Fibroblast of villous mesenchyme (primary cell): ENCODE measurements at places on chromosomes 6 and 20.

GRCh38 chr6:117676577-117677218, 1.4 kb downstream of the NUS1 start:
- DNase-seq: peak; percentile 27

DNA sequence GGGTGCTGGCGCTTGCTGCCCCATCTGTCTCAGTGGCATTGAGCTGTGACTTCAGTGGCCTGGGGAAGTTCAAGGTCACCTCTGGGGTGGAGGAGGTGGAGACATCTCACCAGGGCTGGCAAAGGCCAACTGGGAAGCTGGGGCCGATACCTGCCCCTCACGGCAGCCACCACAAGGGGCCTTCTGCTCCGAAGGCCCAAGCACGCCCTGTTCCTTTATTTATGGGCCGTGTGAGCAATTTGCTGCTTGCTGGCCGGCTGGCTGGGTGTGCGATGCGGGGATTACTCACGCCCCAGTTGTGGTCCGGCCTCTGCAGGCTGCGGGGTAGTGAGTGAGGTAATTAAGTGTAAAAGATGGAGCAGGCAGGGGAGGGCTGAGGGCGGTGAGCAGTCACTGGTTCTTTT, 13.2 kb upstream of the SCRT2 start:
- no peak for DNase-seq

DNA sequence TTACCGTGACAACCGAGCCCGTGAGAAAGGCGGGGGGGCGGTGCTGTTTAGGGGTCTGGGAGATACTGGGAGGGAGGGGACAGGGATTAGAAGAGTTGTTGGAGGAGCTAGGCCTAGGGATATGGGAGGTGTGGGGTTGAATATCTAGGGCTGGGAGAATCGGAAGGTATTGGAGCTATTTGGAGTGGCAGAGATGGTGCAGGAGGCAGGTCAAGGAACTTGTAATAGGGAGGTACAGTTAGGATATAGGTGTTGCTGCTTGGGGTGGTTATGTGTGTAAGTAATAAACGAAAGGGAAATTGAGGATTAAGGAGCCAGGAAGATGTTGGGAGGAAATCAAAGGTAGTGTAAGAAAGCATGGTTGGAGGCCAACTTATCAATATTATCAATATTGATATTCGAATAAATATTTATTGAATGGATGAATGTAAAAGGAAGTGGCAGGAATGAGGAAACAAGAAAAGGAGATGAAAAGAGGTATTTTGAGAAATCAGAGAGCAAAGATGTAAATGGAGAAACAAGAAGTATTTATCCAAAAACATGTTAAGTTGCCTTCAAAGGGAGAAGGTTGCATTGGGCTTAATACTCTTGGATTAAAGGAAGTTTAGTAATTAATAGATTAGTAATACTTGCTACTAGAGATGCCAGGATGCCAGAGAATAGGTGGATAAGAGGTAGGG, 602 bp downstream of the PPP1R11 start:
- DNase-seq: no peak

GRCh38 chr20:43727980-43728590, 1.3 kb upstream of the GTSF1L start:
- DNase-seq: peak; percentile 69

DNA sequence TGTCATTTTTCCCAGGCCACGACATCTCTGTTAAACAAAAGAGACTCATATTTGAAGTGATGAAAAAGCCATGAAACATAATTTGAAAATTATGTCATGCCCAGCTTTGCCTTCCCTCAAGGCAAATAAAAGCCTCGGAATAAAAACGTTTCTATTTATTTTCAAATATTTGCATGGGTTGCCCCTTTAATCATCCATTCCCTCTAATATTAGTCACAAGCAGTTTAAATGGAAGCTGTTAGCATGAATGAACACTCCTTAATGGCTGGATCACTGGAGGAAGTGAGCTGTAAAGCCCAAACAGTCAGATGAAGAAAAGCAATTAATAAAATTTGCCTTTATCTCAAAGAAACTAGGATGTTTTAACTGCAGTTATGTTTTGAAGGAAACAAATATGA, 69.3 kb upstream of the STMND1 start:
- DNase-seq: peak; percentile 14

DNA sequence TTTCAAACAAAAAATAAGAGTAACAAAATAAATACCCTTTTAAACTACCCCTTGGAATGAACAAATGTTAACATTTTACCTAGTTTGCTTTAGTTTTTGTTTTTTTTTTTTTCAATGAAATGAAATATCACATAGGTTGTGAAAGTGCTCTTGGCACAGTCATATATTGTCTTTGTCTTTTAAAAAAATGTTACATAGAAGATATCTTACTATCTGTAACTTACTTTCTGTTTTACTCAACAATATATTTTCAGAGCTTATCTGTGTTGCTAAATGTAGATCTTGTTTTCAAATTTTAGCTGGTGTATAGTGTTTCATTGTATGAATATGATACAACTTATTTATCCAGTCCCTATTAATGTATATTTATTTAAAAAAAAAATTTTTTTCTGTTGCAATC, 8.6 kb downstream of the CEP57L1 start:
- DNase-seq: no peak

- peak; percentile 90 for DNase-seq
Measured at GRCh38 chr6:36642913-36643817, 35.3 kb upstream of the CDKN1A start.

- DNase-seq: no peak
Measured at GRCh38 chr6:124927806-124928205, 34.4 kb upstream of the RNF217 start.

DNA sequence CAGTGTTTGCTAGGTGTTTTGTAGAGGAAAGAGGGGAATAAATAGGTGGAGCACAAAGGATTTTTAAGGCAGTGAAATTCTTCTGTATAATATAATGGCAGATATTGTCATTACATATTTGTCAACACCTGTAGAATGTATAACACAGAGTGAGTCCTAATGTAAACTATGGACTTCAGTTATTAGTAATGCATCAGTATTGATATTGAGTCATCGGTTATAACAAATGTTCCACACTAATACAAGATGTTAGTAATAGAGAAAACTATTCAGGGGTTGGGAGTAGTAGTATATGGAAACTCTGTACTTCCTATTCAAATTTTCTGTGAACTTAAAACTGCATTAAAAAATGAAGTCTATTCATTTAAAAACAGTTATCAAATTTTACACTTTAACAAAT, 299.2 kb downstream of the UBE3D start:
- DNase-seq: no peak

DNA sequence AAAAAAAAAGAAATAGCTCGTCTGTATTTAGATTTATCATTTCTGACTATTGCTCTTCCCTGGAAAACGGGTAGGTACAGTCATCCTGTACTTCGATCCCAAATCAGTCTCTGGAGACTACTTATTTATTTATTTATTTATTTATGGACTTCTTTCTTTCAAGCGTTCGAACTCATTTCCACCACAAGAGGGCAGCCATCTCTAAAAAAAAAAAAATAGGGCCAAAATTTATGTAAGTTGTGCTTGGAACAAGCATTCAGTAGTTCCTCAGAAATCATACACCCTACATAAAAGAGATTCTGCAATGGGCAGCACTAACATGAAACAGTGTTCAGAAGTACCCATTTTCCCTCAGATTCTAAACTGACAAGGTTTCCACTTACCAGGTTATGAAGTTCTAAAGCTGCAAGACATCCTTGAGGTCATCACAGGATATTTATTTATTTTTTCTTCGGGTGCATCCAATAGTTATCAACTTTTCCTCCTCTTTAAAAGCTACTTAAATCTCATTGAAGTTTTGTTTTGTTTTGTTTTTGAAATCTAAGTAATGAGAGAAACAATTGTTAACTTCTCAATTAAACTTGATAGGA, 1.9 kb upstream of the BMP2 start:
- peak; percentile 81 for DNase-seq

DNA sequence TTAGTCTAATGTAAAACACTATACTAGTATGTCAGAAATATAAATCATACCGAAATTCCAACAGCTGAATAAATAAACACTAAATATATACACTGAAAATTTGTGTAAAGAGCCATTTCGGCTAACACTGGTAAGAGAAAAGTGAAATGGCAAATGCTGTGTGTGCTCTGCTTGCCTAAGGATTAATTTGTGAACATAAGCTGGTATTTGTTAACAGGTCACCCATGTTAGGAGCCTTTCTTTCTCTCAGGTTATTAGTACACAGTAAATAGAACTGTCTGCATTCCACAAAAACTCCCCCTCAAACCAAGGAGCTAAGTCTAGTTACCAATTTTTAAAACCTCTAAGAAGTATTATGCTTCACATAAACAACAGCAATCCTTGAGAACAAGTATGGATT, 27.0 kb downstream of the ELOVL5 start:
- peak; percentile 30 for DNase-seq

DNA sequence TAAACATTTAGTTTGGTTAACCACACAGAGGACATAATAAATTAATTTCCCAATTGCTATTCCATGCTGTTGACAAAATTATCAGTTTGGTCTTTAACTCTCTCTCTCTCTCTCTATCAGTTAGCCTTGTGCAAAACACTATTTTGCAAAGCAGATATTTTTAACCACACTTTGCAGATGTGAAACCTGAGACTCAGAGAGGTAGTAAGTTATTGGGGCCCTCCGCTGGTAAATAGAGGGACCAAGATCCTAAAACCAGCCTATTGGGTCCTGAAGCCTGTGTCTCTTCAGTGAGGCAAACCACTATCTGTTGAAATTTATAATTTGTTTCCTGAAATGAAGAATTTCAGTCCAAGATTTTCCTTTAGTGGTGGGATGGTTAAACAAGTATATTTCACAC, 231.0 kb downstream of the SOD2 start:
- DNase-seq: no peak

DNA sequence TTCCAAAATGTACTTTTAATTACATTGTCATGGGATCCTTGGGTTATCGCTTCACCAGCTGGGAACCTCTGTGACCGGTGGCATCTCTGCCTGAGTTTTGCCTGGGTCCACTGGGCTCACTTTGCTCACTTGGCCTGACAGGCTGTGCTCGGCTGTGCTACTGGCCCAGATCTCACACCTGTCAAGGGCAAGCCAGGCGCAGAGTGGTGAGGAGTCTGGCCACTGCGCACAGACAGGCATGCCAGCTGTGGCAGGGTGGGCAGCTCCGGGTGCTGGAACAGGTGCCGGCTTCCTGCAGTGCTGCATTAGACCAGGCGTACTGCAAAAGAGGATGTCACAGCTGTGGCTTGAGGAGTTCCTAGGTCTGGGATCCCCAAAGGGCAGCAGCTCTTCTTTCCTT, 489.8 kb downstream of the TENT5A start:
- no peak for DNase-seq

DNA sequence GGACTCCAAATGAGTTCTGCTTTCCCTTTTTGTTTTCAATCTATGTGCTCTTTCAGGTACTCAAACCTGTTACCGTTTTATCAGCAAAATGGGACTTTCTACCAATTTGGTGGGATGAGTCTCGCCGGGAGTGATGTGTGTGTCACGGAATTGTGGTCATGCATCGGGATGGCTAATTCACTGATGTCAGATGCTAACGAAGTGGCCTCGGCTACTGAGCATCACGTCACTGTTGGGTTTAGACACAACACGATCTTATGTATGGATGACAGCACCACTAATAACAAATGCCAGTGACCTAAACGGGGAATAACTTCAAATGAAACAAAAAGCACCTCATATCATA, 1.6 kb upstream of the PCK1 start:
- DNase-seq: no peak

- DNase-seq: no peak
Measured at GRCh38 chr6:114051031-114051430, 80.1 kb upstream of the HDAC2 start.

DNA sequence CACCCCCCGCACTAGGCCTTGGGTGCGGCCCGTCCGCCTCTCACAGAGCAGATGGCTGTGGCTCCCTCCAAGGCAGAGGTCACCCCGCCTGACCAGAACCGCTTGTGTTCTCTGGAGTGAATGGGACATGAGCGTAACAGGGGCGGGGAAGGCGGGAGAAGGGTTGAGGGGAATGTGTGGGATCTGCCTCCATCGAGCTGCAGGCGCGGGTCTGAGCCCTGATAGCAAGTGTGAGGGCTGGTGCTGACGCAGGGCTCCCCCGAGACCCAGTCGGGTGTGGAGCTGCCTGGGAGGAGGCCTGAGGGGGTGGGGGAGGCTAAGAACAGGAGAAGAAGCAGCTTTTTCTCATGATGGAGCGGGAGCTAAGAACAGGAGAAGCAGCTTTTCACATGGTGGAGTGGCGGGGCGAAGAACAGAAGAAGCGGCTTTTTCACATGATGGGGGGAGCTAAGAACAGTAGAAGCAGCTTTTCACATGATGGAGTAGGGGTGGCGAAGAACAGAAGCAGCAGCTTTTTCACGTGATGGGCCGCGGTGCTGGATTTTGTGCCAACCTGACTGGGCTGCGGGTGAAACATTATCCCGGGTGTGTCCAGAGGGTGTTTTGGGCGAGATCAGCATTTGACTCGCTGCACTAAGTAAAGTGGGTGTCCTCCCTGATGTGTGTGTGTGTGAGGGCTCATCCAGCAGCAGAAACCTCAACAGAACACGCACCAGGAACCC, 169.3 kb downstream of the TTLL2 start:
- DNase-seq: no peak

- DNase-seq: peak; percentile 25
Measured at GRCh38 chr6:98832284-98833056, 1.9 kb upstream of the POU3F2 start.

- no peak for DNase-seq
Measured at GRCh38 chr20:24950128-24950835, 1.2 kb downstream of the CST7 start.

DNA sequence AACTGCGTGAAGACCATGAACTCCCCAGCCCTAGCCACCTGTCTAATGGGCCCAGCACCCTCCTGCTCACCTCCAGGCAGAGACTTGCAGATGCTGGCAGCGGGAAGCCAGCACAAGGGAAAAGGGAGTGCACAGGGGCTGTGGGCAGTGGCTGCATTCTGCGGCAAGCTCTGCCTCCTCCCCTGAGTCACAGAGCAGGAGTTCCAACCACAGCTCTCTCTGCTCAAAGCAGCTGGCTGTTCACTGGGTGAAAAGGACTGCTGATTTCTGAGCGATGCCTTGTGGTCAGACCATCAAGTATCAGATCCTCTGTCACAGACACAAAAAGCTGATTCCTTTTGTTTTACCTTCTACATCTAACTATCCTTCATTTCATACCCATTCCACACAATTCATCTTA, 10.5 kb downstream of the NKX2-2 start:
- no peak for DNase-seq

- peak; percentile 30 for DNase-seq
Measured at GRCh38 chr6:20789162-20789561, 254.9 kb downstream of the CDKAL1 start.

- DNase-seq: no peak
Measured at GRCh38 chr20:36279776-36280175, 26.4 kb upstream of the DLGAP4 start.

- peak; percentile 60 for DNase-seq
Measured at GRCh38 chr20:6704132-6704861, 63.2 kb upstream of the BMP2 start.
